ENCODE measurements at places on chromosomes 13 and 19.
A peak's percentile ranks its signal among the peaks of the same experiment; 100 is the strongest.

DNA sequence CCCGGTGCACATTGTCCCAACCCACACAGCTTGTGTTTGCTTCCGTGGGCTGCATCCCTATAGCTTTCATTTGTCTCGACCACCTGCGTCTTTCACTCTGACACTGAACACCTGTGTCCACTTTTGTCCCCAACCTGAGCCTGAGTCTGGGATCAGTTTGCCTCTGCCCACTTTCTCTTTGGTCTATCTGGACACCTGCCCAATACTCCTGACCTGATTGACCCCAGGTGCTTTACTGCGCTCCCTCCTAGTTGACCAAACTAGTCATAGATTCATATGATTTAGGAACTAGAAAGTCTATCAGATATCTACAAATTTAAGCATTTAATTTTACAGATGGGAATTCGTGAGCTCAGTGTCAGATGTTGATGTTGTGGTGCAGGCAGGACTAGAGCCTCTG is 209.9 kb downstream of the DCT start:
- DNase-seq = no peak

- DNase-seq = no peak
These were observed 13.4 kb downstream of the MCF2L start for GRCh38 chr13:112982281-112983041.

- DNase-seq = no peak
These were observed 55.0 kb upstream of the MAB21L1 start for GRCh38 chr13:35531526-35531925.

DNA sequence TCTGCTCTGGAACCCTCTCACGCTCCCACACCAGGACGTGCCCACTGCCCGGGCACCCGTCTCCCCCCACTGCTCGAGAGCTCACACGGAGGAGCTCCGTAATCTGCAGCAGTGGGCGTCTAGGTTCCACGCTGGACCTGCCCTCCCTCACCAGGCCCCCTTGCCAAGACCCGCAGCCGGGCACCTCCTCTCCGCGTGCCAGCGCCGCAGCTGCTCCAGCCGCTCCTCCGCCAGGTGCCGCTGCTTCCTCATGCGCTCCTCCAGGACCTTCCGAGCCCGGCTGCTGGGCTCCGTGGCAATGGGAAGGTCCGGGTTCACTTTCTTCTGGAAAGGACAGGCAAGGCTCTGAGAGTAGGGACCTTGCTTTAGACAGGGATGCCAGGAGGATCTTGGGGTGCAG is 35.0 kb upstream of the MATK start:
- no peak for DNase-seq

DNA sequence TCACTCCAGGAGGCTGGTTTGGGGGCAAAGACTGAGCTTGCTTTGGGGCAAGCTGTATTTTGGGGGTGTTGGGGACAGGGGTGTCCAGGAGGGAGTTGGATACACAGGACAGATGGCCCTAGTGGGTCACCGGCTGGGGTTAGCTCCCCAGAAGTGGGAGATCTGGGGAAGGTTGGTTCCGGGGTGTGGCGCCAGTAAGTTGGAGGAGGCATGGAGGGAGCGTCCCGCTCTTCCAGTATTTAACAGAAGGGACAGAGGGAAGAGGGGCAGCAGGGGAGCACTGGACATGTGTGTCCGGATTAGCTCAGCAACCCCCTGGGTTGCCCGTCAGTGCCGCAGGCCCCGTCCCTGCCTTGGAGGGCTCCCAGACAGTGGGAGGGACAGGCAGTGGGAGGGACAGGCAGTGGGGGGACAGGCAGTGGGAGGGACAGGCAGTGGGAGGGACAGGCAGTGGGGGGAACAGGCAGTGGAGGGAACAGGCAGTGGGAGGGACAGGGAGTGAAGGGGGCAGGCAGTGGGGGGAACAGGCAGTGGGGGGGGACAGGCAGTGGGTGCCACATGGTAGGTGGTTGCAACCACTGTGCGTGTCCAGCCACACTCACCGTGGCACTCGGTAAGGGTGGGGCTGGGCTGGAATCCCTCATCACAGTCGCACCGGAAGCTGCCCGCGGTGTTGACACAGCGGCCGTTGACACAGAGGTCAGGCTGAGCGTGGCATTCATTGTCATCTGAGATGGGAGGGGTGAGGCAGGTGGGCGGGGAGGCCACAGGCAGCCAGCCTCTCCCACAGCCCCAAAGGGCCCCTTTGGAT is 33.2 kb downstream of the CCL25 start:
- no peak for DNase-seq

GRCh38 chr13:50119591-50119990 is 104.3 kb downstream of the KCNRG start:
- DNase-seq = no peak

- no peak for DNase-seq
These were observed 20.5 kb upstream of the RASA3 start for GRCh38 chr13:114152831-114153371.

GRCh38 chr13:42820451-42820850 is 39.1 kb downstream of the FAM216B start:
- no peak for DNase-seq

DNA sequence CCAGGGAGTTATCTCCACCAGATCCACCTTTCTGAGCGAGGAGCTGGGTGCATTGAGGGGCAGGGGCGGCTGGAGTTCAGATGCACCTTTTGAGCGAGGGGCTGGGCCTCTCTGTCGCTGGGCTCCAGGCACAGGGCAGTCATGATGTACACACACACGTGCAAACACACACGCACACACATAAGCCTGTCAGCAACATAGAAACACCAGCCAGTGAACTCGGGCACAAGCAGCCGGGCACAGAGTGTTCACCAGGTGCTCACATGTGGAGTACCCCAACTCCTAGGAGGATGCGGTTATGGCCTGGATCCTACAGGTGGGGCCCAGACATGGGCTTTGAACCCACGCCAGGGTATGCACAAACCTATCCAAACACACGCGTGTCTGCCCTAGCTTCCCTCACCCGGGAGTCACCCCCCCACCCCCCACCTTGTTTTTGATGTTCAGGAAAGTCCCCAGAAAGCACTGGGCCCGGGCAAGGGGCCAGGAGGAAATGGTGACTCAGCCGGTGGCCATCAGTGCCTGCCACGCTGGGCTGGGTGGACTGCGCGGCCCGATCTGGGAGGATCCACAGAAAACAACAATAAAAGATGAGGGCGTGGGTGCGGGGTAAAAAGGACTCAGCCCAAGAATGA is 13.3 kb downstream of the ARRDC2 start:
- peak; percentile 52 for DNase-seq

GRCh38 chr13:25037057-25037813 is 58.7 kb upstream of the PABPC3 start:
- no peak for DNase-seq

- no peak for DNase-seq
These were observed 18.4 kb downstream of the TMEM272 start for GRCh38 chr13:51826606-51827005.

DNA sequence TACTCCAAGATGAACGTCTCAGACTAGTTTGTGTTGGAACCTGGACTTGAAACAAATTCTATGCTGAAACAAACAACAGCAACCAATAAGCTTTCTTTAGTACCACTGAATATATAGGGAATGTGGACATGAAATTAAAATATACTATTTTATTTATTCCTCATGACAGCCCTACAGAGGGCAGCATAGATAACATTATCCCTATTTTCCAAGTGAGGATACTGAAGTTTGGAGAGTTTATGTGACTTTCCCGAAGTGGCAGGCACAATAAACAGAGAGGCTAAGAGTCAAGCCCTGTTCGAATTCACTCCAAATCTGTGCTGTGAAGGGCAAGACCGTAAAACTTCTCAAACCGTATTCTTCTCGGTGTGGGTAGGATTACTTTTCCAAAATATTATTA is 509.9 kb upstream of the GPC6 start:
- DNase-seq = no peak

DNA sequence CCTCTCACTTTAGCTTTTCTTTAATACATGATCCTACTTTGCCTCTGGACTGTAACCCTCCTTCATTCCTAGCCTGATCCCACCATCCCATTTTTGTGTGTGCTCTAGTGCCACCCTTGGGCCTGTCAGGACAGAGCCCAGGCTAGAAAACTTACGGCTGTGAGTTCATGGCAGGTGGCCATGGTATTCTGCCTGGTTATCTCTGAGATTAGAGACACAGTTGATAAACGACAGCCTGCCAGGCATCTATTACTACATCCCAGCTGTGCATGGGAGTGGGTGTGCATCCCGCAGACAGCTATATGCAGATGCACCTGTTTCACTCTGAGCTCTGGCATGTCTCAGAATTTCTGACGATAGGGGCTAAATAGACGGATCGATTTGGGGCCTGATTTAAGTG is 110.9 kb downstream of the HS6ST3 start:
- DNase-seq = no peak

DNA sequence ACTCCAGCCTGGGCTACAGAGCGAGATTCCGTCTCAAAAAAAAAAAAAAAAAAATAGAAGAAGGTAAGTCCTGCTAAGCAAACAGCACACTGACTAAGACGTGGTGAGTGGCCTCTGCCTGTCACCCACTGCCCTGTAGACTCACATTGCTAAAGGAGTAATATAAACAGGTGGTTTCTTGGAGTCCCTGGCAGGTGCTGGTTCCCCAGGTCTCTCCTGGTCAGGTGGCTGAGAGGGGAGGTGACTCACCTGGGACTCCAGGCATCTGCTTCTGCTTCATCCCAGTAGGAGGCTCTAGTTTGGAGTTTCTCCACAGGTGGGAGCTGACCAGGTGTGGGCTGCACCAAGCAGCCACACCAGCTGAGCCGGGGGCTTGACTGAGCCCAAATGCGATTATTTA is at the start of gene OR10H1:
Gene OR10H1, minus strand, starts transcription at position 359 of the 400 bp plus-strand sequence. CDS start 7,627 bp downstream, outside the sequence.
- no peak for DNase-seq

GRCh38 chr13:37475966-37476365 is 122.6 kb downstream of the POSTN start:
- no peak for DNase-seq

DNA sequence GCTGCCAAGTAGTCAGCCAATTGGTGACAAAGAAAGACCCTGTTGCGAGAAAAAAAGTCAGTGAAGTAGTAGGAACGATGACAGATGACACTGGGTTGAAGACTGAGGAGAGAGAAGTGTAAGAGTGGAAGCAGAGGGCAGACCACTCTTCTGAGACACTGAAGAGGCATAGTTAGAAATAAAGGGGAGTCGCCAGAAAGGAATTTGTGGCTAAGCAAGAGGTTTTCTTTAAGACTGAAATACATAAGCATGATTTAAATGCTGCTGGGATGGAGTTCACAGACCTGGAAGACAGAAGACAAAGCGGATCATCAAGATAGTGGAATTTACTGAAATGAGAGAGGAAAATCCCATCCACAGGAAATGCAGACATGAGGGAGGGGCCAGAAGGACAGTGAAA is 56.2 kb upstream of the USPL1 start:
- no peak for DNase-seq

- no peak for DNase-seq
These were observed 20.8 kb upstream of the ZNF835 start for GRCh38 chr19:56692206-56692895.

DNA sequence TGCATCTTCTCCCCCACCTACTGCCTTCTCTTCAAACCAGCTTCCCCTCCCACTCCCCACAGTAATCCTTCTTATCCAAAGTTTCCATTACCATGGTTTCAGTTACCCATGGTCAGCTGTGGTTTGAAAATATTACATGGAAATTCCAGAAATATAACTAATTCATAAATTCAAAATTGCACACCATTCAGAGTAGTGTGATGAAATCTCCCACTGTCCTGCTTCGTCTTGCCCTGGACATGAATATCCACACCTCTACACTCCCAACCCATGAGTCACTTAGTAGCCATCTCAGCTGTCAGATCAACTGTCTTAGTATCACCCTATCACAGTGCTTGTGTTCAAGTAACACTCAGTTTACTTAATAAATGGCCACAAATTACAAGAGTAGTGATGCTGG is 3.8 kb upstream of the KCTD12 start:
- DNase-seq = no peak

GRCh38 chr13:76398425-76398824 is 487.8 kb downstream of the KCTD12 start:
- DNase-seq = no peak

DNA sequence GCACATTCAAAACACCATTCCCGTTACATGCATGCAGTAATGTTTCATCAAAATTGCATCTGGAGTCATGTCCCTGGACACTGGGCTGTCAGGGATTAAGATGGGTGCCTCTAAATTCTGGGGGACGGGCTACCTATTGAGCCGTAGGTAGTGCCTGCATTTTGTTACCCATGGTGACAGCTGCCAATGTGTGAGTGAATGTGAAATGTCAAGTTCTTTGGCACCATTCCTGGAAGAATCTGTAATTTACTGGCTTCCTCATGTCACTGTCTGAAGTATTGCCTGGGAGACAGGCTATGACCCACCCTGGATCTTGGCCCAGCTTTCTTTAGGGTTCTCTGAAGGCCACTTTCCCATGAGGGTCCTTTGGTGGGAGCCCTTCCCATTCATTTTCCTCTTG is 266.1 kb downstream of the TSHZ3 start:
- DNase-seq = no peak

DNA sequence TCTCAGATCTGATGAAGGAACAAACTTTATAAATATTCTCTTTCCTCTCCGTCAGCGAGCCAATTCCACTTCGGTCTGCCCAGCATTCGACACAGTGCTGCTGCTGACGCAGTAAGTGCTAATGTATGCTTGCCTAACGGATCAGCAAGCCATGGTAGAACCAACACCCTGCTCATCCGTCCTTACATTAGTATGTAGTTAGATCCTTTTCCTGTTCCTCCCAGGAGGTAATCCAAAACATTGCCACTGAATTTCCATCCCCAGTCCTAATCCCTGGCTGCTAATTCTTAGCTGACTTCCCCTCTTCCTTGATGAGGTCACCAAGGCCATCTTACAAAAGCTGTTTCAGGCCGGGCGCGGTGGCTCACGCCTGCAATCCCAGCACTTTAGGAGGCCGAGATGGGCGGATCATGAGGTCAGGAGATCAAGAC is 88.0 kb downstream of the STARD13 start:
- DNase-seq = no peak

- no peak for DNase-seq
These were observed 504.5 kb downstream of the FOXO1 start for GRCh38 chr13:40161931-40162330.

DNA sequence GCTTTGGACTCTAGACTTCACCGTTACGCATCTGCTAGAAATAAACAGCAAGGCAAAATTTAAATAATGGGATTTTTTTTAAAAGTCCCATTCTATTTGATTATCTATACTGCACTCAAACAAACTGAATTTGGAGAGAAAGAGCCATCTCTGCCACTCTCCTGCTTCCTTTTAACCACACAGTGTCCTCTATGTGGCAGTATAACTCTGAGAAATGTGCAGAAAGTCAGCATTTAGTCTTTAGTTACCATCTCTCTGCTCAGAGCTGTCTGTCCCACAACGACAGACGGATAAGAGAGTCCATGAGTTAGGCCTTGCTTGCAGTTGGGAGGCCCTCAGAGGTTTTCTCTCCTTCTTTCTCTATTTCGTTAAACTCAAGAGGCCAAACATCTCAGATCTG is 21.2 kb downstream of the CCNA1 start:
- DNase-seq = no peak

- DNase-seq = no peak
These were observed 63.9 kb upstream of the STARD13 start for GRCh38 chr13:33349288-33349985.
